A172 (cell line): ENCODE measurements at places on chromosomes 4 and X.

- DNase-seq = peak; percentile 79
Measured at GRCh38 chrX:27583976-27584375, 6.2 kb upstream of the DCAF8L2 start.

DNA sequence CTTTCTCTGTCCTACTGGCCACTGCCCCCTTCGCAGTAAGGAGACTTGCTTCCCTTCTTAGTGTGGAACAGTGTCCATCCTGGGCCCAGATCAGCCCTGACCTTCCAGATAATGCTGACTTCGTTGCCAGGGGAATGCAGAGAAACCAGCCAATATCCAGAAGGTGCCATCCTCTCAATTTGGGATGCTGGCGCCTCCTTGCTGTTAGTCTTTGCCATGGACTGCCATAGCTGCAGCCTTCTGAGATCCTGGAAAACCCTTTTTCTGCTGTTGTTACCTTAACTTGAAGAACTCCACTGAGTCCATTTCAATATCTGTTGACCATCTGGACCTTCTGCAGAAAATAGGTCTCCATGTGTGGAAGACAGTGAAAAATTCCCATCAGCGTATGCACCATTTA is 21.8 kb downstream of the RAI2 start:
- no peak for DNase-seq

- DNase-seq = no peak
Measured at GRCh38 chrX:13219991-13220764, 99.7 kb downstream of the ATXN3L start.

DNA sequence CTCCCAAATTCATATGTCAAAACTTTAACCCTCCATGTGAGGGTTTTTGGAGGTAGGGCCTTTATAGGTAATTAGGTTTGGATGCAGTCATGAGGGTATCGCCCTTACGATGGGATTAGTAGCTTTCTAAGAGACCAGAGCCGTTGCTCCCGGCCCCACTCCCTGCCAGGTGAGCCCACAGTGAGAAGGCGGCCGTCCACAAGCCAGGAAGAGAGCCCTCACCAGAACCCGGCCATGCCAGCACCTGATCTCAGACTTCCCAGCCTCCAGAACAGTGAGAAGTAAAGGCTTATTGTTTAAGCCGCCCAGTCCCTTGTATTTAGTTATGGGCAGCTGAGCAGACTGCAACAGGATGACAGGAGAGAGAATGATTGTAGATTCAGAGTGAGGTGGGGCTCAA is 40.8 kb downstream of the DCTD start:
- no peak for DNase-seq

GRCh38 chr4:121094297-121094966 is 22.1 kb upstream of the NDNF start:
- no peak for DNase-seq

- DNase-seq = no peak
Measured at GRCh38 chr4:76388160-76388908, 32.6 kb downstream of the CCDC158 start.

DNA sequence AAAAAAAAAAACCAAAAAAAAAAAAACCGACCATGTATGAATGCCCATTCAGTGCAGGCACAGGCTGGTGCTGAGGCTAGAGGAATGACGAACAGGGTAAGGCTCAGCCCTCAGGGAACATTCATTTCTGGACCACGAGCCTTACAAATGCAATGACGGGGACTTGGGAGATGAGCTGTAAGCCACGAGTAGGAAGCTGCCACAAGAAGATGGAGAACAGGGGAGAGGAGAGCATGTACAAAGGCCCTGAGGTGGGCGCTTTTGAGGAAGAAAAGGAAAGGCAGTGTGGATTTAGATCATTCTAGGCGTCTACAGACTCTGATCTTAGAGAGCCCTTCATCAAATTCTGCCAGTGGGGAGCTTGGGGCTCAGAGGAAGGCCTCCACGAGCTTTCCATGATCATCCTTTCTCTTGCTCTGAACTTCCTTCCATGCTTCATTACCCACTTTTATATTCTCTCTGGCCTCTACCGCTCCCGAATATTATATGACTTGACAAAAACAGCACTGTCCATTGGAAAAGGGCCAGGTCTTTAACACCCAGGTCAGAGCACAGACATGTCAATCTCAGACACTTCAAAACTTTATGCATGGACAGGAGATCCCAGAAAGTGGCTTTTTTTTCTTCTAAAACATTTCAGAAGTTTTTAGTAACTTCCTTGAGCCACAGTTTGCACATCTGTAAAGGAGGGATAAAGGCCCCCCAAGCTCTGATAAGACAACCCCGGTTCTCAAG is 3.3 kb upstream of the ZNF518B start:
- DNase-seq = no peak

- no peak for DNase-seq
Measured at GRCh38 chr4:14743601-14744000, 258.7 kb upstream of the CPEB2 start.

DNA sequence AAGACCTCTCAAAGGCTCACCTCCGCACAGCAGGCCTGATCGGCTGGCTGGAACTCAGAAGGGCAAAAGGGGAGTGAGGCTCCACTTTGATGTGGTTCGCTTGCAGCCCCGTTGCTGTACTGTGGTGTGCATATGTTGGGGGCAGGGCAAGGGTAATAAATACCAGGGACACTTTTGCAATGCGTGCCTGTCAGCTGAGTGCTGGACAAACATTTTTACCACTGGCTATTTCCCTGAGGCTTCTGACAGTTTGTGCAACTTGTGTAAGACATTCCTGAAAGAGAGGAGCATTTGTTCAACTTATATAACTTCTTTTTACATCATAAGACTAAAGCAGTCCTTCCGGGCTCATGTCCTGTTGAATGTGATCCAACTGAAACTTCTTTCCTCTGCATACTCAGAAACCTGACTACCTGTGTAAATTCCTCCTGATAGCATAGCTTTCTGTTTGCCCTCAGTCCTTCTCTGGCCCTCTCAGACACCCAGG is 82.3 kb downstream of the SPRY1 start:
- DNase-seq = no peak

GRCh38 chr4:118790544-118790943 is 45.4 kb downstream of the SEC24D start:
- DNase-seq = no peak

DNA sequence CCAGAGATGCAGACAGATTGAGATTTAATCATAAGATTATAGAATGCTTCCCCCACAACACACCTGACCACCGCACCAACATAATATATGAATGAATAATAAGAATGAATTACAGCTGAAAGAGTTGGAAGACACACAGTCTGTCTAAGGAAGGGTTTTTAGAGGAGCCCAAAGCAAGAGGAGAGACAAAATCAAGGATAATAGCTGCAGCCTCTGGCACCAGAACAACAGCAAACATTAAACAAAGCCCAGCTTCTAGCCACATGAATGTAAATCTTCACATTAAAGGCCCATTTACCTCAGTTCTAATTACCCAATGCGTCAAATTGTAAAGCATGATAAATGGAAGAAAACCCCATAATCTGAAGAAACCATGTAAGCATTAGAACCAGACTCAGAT is 133.9 kb downstream of the SPCS3 start:
- DNase-seq = no peak

DNA sequence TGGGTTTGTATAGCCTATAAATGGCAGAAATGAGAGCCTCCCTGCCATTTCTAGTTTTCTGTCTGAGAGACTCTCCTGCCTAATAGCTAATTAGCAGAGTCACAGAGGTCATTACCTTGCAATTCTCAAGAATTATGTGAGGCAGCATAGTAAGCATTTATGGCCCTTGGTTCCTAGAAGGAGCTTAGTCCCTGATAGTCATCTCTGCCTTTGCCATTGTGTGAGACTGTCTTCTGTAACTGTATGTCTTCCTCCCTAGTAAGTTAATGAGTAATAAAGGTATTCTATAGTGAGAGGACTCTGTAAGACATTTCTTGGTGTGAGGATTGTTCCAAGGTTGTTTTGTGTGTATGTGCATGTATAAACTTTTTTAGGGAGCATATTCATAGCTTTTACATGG is 108.7 kb downstream of the AR start:
- DNase-seq = no peak

DNA sequence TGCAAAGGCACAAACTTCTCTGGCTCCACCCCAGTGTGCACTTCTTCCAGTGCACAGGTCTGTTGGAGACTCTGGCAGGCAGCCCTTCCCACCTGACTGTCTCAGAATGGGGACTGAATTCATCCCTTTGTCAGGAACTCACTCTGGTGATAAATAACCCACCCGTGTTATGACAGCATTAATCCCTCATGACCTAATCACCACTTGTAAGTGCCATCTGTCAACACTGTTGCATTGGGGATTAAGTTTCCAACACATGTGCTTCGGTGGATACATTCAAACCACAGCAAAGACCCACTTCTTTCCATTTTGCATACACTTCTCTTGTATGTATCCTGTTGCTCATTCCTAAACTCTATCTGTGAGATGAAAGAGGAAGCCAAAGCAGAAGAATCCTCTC is 1002.9 kb upstream of the IGFBP7 start:
- DNase-seq = no peak

GRCh38 chr4:144562019-144562705 is 83.8 kb upstream of the HHIP start:
- no peak for DNase-seq

- no peak for DNase-seq
Measured at GRCh38 chrX:13367950-13368349, 48.1 kb upstream of the ATXN3L start.

DNA sequence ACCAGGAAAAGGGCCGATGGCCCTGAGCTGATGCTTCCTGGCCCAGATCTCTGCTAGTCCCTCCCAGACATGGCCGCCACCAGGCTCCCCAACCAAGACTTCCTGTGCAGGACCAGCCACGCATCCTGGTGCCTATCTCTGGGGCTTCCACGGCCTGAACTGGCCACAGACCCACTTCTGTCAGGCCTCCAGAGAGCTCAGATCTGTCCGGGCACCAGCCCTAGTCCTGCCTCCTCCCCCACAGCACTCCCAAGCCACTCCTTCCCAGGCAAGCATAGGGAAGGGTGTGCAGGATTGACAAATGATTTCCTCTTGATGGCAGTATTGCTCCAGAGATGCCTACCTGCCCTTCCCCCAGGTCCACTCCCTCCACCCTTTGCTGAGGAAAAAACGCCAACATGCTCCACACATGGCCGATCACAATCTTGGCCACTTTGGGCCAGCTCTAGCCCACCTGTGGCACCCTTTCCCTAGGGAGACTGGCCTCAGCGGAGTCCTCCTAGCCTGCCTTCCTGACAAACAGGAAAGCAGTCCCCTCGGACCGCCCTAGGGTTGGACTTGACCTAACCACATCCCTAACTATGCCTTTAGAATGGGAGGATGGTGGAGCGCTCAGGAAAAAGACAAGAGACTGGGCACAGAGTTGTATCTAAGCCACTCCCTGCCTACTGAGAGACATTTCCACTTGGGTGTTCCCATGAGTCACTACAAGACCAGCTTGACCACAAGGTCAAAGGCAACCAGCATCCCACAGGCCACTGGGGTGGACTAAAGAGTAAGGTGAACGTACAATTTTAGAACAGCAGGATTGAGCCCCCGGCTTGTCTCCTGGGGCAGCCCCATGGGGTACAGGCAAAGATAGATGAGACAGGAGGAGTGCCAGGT is 277.5 kb upstream of the AGTR2 start:
- DNase-seq = peak; percentile 33

- DNase-seq = no peak
Measured at GRCh38 chrX:118346258-118347094, 570 bp downstream of the WDR44 start.

DNA sequence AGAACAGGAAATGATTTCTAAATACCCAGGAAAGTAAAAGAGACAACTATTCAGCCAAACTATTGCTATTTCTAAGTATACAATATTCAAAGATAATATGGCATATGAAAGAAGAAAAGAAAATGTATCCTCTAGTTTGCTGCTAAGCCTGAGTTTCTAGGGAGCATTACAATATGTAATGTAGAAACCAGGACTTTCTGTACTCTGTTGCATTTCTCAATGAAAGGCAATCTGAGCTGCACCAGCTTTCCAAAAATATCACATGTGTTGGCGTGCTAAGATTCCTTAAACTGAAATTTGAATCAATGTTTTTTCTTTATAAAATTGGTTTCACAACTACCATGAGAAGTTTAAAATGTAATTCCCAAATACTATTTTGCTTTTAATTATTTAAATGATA is 129.6 kb downstream of the ANK2 start:
- DNase-seq = no peak
